ENCODE measurements at places on chromosomes 1 and 21.

- DNase-seq, result no peak
Measured at GRCh38 chr1:91891969-91892368, 6.0 kb upstream of the TGFBR3 start.

GRCh38 chr21:26170471-26171257 is at the start of gene APP:
Gene APP, minus strand, starts transcription at chr21:26170770. Its CDS starts 150 bp downstream, at chr21:26170620.
- DNase-seq, result peak; percentile 89

DNA sequence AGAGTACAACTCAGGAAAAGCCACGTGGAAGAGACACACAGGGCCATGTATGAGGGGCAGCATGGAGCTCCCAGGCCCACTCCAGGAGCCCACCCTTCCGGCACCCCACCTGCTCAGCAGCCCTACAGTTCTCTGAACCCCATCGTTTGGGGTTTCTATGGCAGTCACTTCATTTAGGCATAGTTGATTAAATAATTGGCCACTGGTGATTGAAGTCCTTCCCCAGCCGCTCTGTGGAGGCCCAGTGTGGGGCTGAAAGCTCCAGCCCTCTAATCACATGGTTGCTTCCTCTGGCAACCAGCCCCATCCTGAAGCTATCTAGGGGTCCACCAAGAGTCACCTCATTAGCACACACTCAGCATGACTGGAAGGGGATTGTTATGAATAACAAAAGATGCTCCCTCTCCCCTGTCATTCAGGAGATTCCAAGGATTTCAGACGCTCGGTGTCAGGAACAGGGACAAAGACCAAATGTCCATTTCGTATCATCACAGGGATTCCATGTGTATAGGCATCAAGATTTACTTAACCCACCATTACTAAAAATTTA is 12.2 kb upstream of the S100A7A start:
- no peak for DNase-seq

DNA sequence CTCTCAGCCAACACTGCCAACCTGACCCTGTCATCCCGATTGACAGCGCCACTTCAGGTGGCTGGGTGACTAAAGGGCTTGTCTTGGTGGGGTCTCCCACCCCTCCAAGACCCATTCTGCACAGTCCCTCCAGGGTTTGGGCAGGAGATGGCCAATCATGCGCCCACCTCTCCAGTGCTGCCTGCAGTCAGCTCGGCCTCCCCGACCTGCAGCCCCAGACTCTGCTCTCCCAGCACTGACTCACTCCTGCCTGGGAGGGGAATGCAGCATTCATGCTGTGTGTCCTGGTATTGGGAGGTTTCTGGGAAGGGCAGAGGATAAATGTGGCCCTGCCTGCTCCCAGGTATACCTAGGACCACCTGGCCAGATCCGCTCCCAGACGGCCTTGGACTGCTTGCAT is 9.7 kb downstream of the TMEM81 start:
- no peak for DNase-seq

All from stimulated activated CD4-positive, alpha-beta T cell treated with anti-CD3 and anti-CD28 coated beads, Interleukin-12 subunit alpha, Interleukin-12 subunit beta, amount 100 ng/mL, for 4 hours (primary cell).